Thymus (tissue), 14 donors: ENCODE measurements at places on chromosomes 6 and 20. TPM values are rescaled to one million over a fixed set of nuclear protein-coding genes. Genes with fewer than 3 reads are reported as not detected.

The PAK5 gene
- 0.19 TPM for total RNA-seq

The WFDC12 gene
- total RNA-seq = 1.0 TPM

DNA sequence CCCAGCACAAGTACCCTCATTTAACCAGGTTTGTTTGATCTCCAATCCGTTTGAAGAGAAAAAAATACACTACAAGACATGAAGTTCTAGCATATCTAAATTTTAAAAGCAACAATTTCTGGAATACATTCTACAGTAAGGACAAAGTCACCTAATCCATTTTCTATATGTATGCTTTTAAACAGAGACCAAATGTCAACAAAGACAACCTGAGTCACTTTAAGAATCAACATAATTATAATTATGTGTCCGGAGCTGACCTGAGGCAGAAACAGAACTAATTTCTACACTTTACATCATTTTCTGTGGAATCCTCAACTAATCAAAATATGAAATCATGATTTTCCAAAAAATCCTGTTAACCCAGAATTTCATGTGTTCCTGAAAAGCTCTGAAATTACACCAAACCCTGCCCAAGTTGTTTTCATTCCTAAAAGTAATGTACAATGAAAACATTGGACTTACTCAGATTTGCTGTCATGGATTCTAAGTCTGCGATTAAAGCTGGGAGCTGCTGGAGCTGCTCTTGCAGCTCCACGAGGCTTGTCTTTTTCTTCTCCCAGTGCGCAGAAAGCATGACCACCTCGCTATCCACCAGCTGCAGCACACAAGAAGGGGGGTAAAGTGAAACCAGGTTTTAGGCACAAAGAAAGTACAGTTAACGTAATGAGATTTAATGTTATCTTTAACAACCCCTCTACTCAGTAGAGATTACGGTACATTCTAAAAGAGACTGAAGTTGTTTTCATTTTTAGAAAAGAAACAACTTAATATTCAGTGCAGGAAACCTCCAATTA, 35.8 kb downstream of the DTNBP1 start:
- DNase-seq = no peak

- no peak for DNase-seq
Observed at GRCh38 chr20:60869625-60870024, 382.4 kb upstream of the CDH4 start.

DNA sequence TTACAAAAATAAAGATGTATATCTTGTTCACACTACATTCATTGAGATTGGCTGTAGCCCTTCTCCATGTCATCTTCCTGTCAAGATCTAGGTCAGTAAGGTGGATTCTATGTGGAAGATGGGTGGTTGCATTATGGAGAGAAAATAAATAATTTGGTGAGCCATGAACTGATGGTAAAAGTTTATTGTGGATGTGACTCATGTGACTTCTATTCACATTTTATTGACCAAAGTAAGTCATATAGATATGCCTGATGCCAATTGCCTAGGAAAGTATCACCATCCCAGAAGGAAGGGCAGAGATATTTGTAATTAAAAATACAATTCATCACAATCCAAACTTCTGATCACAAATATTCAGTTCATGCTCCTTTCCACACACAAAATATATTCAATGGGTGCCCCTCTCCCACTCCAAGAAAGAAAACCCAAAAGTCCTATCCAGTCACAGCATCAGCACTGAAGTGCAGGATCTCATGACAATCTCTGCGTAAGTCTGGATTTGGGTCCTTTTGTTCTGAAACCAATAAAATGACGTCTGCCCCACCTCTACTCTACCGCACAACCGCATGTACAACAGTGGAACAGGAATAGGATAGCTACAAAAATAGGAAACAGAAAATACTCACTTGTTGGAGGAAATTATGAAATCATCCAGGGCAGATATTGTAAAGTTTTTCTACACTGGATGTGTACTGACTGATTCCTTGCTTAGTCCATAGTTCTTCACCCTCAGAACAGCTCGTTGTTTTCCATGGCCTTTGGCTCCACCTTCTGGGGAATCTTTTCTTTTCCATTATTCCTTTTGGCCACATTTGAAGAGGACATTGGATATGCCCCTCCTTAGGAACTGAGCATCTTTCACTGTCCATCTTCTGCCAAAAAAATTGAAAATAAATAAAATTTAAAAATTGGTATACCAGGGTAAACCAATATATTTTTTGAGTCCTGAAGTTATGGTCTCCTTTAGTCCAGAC, 16.1 kb upstream of the SLC17A3 start:
- no peak for DNase-seq
